ENCODE measurements at places on chromosomes 5 and 9.

DNA sequence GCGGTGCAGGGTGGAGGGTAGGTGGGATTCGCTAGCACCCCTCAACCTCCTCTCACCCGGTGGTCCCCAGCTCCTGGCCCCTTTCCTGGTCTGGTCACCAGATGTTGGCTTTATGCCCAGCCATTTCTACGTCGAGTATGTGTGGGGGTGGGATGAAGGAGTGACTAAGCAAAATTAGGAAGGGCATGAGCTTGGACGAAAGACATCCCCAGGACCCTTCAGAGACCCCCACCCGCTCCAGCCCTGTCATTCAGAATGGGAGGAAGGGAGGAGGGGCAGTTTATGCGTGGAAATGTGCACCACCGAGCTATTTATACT lies 742 bp downstream of the BHMT2 start:
- DNase-seq, result no peak

- DNase-seq, result no peak
Measured at GRCh38 chr9:130008538-130008937, 34.5 kb downstream of the FNBP1 start.

DNA sequence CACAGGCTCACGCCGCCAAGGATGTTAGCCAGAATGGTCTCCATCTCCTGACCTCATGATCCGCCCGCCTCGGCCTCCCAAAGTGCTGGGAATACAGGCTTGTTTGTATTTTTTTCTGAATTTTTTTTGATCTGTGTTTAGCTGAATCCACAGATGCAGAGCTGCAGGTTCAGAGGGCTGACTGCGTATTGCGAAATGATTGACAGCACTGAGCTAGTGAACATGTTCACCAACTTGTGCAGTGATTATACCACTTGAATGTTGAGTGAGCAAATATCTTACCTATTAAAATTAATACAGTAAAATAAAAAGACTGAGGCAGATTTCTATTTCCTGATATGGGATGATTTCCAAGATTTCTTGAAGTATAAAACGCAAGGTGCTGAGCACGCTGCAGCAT lies 123.1 kb upstream of the PHYKPL start:
- no peak for DNase-seq

GRCh38 chr5:1343315-1343751 lies 1.6 kb downstream of the CLPTM1L start:
- DNase-seq, result no peak

DNA sequence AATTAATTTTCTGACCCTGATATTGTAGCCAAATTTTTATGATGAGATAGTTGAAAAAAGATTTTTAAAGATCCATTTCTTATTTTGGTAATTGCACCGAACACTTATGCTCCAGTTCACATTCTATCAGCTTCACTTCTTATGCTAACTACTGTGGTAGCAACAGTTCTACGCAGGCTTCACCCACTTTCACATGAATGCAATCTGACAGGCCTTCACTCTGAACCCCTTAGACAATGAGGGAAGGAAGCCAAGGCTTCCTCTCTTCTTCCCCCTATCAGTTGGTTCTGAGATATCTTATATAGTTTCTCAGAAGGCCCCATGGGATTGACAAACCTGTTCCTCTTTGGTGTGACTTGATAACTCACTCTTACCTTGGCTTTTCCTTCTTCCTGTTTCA lies 185.8 kb downstream of the CETN3 start:
- no peak for DNase-seq

GRCh38 chr9:124042201-124042721 lies 30.7 kb downstream of the LHX2 start:
- DNase-seq, result no peak

- no peak for DNase-seq
Measured at GRCh38 chr5:78243639-78244038, 50.9 kb downstream of the AP3B1 start.

- peak; percentile 54 for DNase-seq
Measured at GRCh38 chr5:172133359-172134029, 54.5 kb downstream of the STK10 start.

GRCh38 chr5:135186662-135187522 lies 152.9 kb upstream of the PITX1 start:
- peak; percentile 11 for DNase-seq
